ENCODE measurements at places on chromosomes 3 and 15.

DNA sequence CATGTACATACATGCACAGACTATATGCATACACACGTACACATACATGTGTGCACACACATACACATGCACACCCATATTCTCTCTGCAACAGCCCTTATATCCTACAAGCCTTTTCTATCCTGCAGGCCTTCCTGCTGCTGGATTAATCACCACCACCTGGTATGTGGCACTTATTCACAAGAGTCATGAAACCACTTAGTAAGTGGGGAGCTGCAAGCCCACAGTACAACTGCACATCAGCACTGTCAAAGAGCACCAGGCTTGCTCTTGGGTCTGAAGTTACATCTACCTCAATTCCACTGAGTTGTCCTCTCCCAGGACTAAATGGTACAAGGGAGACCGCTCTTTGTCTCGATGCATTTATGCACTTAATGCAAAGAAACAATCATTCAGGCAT, 233.2 kb downstream of the KLF13 start:
- no peak for DNase-seq

- no peak for DNase-seq
These were observed 781 bp upstream of the IP6K1 start for GRCh38 chr3:49787182-49787464.

DNA sequence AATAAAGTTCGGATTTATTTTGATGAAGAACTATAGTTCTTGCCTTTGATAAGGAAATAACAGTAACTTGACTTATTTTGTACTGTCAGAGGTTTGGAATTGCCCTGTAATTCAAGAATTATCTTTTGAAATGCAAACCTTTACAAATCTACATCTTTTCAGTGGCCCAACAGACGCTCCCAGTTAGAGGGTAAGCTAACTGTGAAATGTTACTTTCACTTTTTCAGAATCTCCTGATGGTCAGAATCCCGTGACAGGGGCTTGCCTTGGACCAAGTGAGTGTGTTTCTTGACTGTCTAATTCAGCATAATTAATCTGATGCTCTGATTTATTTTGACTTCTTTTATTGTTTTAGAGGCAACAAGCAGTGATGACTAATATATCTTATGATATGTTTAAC, 262.5 kb downstream of the PLOD2 start:
- no peak for DNase-seq

- no peak for DNase-seq
These were observed 6.2 kb downstream of the TSC22D2 start for GRCh38 chr3:150414258-150414657.

DNA sequence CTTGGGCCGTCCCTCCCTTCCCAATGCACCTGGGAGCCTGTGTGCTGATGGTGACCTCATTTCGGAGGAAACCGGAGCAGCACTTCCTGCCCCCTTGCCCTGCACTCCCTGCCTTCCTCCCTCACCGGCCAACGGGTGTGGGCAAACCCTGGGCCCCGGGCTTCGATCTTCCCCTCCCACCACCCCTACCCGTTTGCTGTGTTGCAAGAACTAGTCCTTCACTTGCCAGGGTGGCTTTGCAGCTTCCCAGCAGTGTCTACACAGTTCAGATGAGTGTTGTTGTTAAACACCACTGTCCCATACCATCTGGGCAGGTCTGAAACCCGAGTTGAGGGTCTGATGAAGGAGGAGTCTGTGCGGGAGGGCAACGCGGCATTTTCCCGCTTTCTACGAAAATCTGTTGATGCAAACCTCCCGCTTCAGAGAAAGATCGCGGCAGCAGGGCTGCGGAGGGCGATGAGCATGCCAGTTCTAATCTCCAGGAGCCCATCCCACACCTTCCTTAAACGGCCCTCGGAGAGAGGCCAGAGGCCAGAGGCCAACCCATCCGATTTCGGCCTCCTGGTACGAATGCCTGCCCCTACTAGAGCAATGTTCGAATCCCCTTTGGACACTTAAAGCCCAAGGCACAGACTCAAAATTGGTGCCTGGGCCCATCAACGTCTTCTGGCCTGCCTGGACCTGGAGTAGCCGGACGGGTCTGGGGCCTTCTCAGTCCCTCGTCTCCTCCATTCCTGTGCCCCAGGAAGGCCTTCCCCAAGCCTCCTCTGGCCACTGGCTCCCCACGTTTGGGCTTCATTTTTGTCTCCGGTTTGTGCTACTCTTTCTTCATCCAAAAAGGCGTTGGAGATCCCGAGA, 35.7 kb upstream of the POLG start:
- DNase-seq: no peak

DNA sequence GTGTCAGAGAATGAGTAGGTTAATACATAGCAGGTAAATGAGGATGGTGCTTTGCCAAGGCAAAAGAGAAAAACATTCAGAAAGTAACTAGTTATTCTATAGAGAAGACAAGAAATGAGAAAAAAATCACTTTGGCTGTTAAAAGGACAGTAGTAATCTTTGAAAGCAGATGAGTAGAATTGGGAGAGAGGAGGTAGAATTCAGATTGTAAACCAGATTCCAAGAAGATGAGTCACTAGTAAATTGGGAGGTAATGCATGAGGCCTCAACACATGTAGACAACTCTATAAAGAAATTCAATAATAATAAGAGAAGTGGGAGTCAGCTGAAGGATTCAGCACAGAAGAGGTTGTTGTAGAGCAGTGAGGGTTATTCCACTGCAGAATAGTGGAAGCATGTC, 81.4 kb downstream of the MBNL1 start:
- no peak for DNase-seq

- DNase-seq: no peak
These were observed 313.4 kb upstream of the NECTIN3 start for GRCh38 chr3:110758208-110758607.

GRCh38 chr3:65667963-65668362, 370.8 kb downstream of the MAGI1 start:
- DNase-seq: no peak

GRCh38 chr15:60272623-60273022, 125.2 kb downstream of the ANXA2 start:
- DNase-seq: no peak

- no peak for DNase-seq
These were observed 341.5 kb upstream of the DNAJC19 start for GRCh38 chr3:181330821-181331563.

GRCh38 chr3:59277816-59278215, 228.0 kb upstream of the CFAP20DC start:
- no peak for DNase-seq

DNA sequence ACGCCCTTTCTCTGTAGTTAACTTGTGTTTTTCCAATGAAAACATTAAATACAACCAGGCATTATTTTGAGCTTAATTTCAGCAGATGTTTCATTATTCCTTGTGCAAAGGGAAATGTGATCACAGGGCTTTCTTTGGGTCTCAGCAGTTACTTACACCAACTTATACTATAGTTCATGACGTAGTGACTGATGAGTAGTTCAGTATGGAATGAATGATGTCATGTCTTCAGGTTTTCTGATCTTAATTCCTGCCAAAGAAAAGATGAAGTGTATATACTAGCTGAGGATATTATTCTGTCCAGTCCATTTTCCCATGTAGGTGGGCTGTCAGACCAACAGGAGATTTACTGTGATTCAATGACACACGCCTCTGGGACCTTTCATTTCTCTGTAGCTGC, 61.3 kb downstream of the MYRIP start:
- no peak for DNase-seq

DNA sequence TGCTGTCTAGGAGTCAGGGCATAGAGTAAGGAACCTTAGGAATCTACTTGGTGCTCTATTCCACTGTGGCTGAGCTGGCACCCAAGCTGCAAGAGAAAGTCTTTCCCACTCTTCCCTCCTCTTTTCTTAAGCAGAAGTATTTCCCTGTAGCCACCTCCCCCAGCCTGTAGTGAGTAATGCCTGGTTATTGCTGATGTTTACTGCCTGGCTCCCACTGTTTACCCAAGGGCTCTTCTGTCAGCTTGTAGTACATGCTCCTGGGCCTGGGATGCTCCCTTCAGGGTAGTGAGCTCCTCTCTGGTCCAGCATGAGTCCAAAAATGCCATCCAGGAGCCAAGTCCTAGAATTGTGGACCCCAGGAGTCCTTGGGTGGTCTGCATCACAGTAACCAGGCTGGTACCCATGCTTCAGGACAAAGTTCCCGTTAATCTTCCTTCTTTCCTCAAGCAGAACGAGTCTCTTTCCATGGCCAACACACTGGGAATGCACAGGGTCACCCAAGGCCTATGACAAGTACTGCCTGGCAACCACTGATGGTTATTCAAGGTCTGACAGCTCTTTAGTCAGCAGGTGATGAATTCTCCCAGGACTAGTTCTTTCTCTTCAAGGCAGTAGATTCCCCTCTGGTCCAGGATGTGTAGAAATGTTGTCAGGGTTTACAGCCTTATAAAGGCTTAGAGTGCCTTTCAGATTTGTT, 17.6 kb downstream of the GALK2 start:
- DNase-seq: no peak
